ENCODE measurements at places on chromosomes 7 and 10.

- DNase-seq, result no peak
Observed at GRCh38 chr10:34047389-34047788, 712.9 kb upstream of the NRP1 start.

DNA sequence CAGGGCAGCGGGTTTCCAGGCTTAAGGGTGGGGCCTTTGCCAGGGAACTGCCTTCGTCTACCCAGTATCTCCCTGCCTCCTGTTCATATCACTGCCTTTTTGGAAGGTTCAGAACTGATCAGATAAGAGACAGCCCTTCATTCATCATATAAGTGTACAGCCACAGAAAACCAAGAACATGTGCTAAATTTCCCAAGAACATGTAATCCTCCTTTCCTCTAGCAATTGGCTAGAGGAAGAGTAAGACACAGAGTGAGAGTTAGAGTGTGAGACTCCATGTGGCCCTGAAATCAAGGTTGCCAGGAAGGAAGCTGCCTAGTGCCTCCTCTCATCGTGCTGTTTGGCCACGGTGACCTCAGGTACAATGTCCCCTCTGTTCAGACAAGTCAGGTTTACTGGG is 770.9 kb downstream of the TNS3 start:
- DNase-seq, result no peak

DNA sequence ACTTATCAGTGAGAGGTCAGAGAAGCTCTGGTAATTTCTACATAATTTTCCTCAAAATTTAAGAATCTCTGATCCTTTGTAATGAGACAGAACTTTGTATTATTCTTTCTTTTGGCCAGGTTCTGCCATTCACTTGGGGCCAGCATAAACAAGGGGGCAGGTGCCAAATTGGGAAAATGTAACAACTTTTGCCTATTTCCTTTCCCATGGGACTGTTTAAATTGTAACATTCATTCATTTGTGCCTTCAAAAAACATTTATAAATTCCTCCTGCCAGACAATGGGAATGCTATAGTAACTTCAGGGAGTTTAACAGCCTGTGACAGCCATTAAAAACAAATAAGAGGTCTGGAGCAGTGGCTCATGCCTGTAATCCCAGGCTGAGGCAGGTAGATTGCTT is 12.4 kb downstream of the DYNC1I1 start:
- no peak for DNase-seq

DNA sequence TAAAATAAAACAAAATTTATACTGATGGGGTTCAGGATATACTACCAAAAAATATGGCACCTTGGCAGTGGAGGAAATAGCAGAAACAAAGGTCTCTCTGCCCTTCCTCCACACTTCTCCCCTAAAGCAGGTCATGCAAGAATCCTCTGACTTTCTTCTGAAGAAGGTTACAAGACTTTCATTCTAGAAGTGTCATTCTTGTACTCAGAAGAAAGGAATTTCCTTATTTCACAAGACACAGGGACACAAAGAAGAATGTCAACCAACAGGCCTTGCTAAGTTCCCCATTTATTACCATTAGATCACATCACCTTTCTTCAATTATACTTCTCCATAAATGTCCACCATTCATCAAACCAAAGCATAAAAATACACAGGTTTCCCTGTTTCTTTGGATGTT is 470.2 kb downstream of the PAXIP1 start:
- no peak for DNase-seq

DNA sequence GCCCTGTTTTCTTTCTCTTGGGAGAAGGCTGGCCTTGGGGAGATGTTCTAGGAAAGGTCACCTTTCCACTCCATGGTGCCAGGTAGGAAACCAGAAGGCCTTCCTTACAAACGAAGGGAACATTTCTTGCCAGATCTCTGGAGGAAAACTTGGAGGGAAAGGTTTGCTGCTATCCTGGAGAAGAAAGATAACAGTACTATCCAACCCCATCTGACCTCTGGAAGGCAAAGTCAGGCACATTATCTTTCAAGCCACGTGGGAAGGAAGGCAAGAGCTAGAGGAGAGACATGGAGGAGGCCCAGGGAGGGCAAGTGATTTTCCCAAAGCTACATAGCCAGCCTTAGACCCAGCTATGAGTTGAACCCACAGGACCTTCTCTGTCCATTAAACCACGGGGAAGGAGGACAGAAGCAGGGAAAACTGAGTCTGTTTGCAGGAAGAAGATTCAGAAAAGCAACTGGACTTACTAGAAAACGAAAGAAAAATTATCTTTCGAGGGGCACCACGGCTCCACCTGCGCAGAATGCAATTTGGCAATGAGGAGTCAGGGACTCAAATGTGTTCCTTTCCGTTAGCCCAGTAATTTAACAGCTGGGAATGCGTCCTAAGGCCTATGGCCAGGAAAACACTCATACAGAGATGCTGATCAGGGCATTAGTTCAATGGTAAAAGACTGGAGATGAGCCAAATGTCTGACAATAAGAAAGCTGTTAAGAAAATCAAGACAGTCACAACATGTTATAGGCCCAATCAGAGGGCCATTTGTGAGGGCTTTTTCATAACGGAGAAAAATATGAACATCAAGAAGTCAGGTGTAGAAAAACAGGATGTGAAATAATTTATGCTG is 32.0 kb upstream of the PSAP start:
- DNase-seq, result no peak

GRCh38 chr10:10589540-10590303 is 427.9 kb upstream of the CELF2 start:
- no peak for DNase-seq

DNA sequence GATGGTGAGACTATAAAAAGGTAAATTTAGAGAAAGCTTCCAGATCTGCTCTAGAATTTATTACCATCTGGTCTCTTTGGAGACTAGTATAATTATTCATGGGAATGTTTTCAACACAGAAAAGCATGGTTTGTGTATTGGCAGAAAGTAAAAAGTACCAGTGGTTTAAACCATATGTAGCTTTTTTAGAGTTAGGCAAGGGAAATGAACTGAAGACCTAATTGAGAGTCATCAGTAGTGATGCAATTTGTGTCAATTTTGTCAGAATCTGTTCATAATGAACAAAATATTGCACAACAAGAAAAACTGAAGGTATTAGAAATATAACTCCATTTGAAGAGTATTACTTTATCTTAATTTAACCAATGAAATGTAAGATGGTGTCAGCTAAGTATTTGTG is 181.4 kb downstream of the ADK start:
- no peak for DNase-seq

- no peak for DNase-seq
Observed at GRCh38 chr10:113920114-113920513, 65.7 kb downstream of the NHLRC2 start.

GRCh38 chr10:60291344-60291930 is 98.2 kb downstream of the ANK3 start:
- DNase-seq, result no peak
